ENCODE measurements at places on chromosomes 2 and 18. TPM values are rescaled to one million over a fixed set of nuclear protein-coding genes. Genes with fewer than 3 reads are reported as not detected.

The RGPD3 gene
- 0.08 TPM for total RNA-seq

The PID1 gene
- total RNA-seq: 9.6 TPM

The GAREM2 gene
- 0.94 TPM for total RNA-seq

The PRKAG3 gene
- total RNA-seq: not detected

The CARF gene
- total RNA-seq: 8.1 TPM

The IL36G gene
- total RNA-seq: 5.0 TPM

The CCDC102B gene
- total RNA-seq: 0.86 TPM

The ASTL gene
- total RNA-seq: not detected

The CDK5R2 gene
- not detected for total RNA-seq

The MC4R gene
- total RNA-seq: not detected

The SNED1 gene
- total RNA-seq: 1.2 TPM

The TCF4 gene
- 4.0 TPM for total RNA-seq

The SERPINB4 gene
- 1.9 TPM for total RNA-seq

The PLGLB1 gene
- total RNA-seq: 0.55 TPM

The SULT1C4 gene
- total RNA-seq: not detected

The ASAP2 gene
- total RNA-seq: 55.7 TPM

The SERPINB7 gene
- total RNA-seq: 8.7 TPM

The C2orf15 gene
- total RNA-seq: 2.3 TPM

The FOXD4L1 gene
- not detected for total RNA-seq

The SP140 gene
- total RNA-seq: not detected

The TUBA3E gene
- not detected for total RNA-seq

The OXER1 gene
- total RNA-seq: not detected

The KYNU gene
- 1.7 TPM for total RNA-seq

The FOXI3 gene
- total RNA-seq: not detected

The OTOS gene
- total RNA-seq: not detected

The MGAT4A gene
- 0.53 TPM for total RNA-seq

The SPATA3 gene
- total RNA-seq: not detected

The BOLL gene
- not detected for total RNA-seq

The RAB17 gene
- total RNA-seq: 4.8 TPM

The EMILIN1 gene
- 4.5 TPM for total RNA-seq

The SLC14A1 gene
- not detected for total RNA-seq

The TPO gene
- total RNA-seq: 0.23 TPM

The ONECUT2 gene
- total RNA-seq: under 0.01 TPM

The SULT1C2 gene
- total RNA-seq: not detected

The SPDYA gene
- total RNA-seq: not detected

The ABCA12 gene
- total RNA-seq: 2.7 TPM

The LRRTM1 gene
- not detected for total RNA-seq

The DSC2 gene
- 19.4 TPM for total RNA-seq

The QPCT gene
- 9.7 TPM for total RNA-seq

The GPC1 gene
- 162 TPM for total RNA-seq

The TUBB6 gene
- total RNA-seq: 1,032 TPM

The IL1RL2 gene
- total RNA-seq: 2.1 TPM

The CRYGD gene
- total RNA-seq: not detected

Measured in hair follicular keratinocyte (primary cell).